ENCODE measurements at places on chromosomes 6 and 20. TPM values are rescaled to one million over a fixed set of nuclear protein-coding genes. Genes with fewer than 3 reads are reported as not detected.

The SIM1 gene
- not detected for total RNA-seq

DNA sequence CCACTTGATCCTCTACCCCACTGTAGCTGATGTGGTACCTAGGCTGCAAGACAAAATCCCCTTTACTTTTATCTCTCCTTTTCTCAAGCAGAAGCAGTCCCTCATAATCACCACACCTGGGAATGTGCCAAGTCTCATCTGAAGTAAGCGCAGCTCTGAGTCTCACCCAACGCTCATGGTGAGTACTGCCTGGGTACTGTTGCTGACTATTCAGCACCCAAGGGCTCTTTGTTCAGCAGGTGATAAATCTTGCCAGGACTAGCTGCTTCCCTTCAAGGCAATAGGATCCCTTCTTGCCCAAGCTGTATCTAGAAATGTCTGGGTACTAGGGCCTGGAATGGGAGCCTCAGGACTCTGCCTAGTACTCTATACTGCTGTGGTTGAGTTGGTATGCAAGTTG lies 70.9 kb downstream of the GCLC start:
- DNase-seq, result no peak

DNA sequence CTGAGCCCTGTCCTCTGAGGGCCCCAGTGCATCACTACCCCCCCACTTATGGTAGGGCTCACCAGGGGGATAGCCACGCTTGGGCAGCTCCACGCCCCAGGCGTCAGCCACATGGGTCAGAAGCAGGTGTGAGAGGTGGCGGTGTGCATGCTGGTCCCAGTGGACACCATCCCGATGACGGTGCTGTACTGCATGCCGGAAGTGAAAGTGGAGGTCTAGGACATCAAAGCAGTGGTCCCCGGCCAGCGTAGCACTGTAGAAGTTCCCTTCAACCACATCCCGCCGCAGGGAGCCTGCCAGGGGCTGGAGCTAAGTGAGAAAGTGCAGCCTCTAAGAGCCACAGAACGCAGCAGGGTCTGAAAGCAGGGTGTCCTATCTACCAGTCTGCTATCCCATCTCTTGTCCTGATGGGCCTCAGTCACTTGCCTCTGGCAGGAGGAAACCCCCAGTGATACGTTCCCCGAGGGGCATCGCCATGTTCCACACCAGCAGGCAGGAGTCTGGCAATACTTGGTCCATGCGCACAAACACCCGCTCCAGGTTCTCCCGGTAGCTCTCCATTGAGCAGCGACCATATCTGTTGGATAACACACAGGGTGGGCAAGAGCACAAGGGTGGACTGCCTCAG lies 2.2 kb downstream of the PCED1A start:
- no peak for DNase-seq

DNA sequence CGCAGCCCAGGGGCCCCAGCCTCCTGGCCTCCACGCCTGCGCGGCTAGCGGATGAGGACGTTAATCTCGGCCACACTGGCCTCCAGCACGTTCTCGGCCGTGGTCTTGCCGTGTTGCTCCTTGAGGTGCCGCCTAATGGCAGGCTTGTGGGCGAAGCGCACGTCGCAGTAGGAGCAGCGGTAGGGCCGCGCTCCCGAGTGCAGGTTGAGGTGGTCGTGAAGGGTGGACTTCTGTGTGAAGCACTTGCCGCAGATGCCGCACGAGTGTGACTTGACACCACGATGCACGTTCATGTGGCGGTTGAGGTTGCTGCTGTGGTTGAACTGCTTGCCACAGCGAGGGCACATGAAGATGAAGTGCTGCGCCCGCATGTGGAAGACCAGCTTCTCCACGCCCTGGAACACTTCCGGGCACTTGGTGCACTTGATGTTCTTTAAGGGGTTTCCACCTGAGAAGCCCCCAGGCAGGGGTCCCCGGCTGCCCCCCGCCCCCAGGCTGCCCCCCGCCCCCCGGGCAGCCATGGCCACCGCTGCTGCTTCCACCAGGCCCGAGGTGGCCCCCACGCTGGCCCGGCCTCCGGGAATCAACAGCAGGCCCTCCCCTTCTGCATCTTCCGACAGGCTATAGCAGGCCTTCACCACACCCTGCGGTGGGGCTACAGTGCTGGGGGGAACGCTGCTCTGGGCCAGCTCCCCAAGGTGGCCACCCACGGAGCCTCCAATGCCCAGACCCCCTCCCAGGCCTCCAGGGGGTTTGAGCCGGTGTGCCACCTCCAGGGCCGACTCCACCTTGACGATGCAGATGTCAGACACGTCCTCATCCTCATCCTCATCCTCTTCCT lies 1.8 kb downstream of the ZBTB12 start:
- no peak for DNase-seq

GRCh38 chr6:193180-193579 lies 99.1 kb upstream of the DUSP22 start:
- no peak for DNase-seq

GRCh38 chr6:115796061-115796460 lies 264.6 kb downstream of the FRK start:
- DNase-seq, result no peak

GRCh38 chr6:48825501-48826151 lies 637.4 kb downstream of the MMUT start:
- DNase-seq, result no peak

GRCh38 chr6:135759831-135760230 lies 91.7 kb upstream of the PDE7B start:
- no peak for DNase-seq

DNA sequence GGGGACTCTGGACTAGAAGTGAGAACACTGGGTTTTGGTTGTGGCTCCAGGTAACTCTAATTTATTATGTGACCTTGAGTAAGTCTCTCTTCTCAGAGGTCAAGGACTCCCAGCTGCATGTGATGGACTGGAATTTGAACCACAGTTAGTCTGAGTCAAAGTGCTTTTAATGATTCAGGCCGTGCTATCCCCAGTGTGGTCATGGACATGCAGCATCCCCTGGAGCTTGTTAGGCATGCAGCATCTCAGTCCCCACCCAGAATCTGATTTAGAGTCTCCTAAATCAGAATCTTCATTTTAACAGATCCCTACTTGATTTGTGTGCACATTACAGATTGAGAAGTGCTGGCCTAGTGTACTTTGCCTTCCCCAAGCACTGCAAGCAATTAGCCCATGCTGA lies 74.2 kb downstream of the TOX2 start:
- DNase-seq, result no peak

All from left ventricle myocardium superior (tissue), 1 donor.